NCI-H1105 treated with DMSO at 0.1 percent for 48 hours (cell line): ENCODE measurements at places on chromosomes 13 and 19.

- no peak for DNase-seq
These were observed 165.1 kb downstream of the COG6 start for GRCh38 chr13:39820606-39821005.

DNA sequence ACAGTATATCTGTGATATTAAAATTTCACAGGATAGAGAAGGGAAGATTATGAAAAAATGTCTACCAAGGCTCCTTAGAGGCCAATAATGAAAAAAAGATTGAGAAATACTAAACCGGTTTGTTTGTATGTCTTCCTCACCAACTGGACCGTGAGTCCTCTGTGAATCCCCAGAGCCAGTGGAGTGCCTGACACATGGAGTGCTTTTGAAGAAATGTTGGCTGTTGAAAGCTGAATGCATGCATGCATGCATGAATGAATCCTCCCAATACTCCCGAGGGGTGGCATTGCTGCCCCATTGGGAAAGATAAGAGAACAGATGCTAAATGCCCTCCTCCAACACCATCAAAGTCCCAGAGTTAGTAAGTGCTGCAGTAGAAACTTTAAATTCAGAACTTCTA is 152.7 kb upstream of the SERP2 start:
- no peak for DNase-seq

- DNase-seq, result peak; percentile 0
These were observed 13.3 kb upstream of the LEUTX start for GRCh38 chr19:39765091-39766076.

GRCh38 chr19:49109051-49109450 is 5.1 kb upstream of the LIN7B start:
- DNase-seq, result no peak

DNA sequence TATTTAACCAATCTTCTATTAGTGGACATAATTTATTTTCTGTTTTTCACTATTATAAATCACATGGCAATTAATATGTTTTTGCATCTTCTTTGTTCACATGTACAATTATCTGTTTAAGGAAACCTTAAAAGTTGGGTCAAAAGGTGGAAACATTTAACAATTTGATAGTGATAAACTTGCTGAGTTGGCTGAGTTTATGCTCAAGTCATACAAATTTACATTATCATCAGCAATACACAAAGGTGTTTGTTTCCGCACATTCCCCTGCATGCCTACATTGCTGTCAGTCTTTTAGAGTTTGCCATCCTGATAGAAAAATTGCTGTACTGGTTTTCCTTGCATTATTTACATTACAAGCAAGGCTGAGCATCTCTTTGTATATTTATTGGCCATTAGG is 139.5 kb downstream of the KCNRG start:
- DNase-seq, result no peak

GRCh38 chr13:87678372-87678752 is 7.2 kb downstream of the SLITRK5 start:
- DNase-seq, result no peak

- DNase-seq, result peak; percentile 42
These were observed 629 bp downstream of the IZUMO4 start for GRCh38 chr19:2097203-2097885.

- DNase-seq, result no peak
These were observed 12.1 kb upstream of the CEACAM16 start for GRCh38 chr19:44686896-44687295.

- DNase-seq, result no peak
These were observed 7.1 kb upstream of the PSMC4 start for GRCh38 chr19:39963898-39964297.
